ENCODE measurements at places on chromosomes 12 and 14.

DNA sequence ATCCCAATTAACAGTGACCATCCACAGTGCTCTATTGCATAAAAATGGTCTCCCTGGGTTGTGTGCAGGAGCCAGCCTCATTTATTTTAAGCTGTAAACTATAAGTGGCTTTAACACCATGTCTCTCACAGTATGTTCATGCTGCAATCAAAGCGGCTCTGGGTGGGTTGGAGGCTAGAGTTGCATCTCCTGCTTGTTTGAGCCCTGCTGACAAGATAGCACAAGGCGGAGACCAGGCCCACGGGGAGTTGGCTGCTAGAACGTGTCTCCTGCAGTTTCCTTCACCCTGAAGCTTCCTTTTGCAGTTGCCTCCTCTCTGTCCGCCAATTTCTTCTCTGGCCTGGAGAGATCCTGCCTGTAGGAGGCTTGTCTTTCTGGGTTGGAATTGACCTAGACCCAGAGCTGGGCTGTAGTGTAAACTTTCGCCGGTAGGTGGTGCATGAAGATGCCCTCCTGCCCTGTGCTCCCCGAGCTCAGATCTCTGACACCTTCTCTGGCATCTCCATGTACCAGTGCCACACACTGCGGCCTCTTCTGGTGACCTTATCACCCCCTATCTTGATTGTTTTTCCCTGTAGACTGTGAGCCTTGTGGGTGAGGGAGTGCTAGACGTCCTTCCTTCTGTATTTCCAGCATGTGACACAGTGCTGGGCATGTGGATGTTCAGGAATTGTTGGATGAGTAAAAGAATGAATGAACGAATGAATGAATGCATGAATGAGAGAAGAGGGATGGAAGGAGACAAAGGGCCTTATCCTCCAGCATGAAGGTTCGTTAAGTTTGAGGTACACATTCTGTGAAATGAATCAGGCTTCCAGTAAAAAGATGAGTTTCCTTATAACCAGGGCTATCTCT is 10.4 kb downstream of the OTUB2 start:
- peak; percentile 66 for DNase-seq

DNA sequence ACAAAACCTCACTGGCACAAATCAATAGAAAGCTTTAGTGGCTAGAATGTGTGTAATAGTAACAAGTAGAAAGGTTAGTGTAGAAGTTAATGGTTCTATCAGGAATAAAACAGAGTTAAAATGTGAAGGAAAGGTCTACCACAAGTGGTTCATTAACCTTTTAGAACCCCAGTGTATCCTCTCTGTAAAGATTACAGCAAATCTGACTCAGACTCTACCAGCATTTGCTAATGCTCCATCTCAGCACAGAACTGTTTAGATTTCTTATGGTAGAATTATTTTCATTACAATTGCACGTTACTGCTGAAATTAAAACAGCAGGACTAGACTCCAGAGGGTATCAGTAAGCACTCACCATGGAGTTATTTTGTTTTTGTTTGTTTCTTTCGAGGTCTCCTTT is 609.0 kb upstream of the LMO3 start:
- no peak for DNase-seq

DNA sequence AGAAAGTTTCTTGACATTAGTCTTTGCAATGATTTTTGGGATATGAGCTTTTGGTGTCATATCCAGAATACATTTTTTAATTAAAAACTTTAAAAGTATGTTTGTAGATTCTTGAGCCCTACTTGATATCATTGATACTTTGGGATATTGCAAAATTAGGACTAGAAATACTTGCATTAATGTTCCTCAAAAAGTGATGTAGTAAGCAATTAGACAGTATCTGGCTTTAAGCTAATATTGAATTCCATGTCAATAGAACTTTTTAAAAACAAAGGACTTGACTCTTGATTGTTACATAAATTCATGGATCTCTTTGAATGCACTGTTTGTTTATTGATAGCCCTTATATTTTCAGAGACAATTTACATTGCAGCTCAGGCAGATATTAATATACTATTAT is 15.6 kb downstream of the PEX5 start:
- DNase-seq, result no peak

DNA sequence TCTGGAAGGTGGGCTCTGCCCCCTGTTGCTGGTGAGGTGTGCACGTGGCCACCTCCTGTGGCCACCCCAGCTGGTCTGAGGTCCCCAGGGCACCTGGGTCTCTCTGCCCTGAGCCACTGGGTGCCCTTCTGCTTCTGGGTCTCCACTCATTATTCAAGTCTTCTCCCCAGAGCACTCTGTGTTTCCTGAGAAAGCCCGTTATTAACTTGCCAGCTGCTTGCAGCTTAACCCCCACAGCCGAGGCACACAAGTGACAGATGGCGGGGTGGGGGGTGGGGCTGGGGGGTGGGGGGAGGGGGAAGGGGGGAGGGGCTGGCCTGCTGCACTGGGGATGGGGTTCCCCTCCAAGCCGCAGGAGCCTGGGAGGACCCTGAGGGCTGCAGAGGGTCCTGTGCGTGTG is 40.5 kb downstream of the FBRSL1 start:
- DNase-seq, result no peak

GRCh38 chr14:97602438-97603117 is 805.4 kb downstream of the VRK1 start:
- DNase-seq, result peak; percentile 57

- DNase-seq, result no peak
Observed at GRCh38 chr12:111122458-111122878, 202.1 kb upstream of the MYL2 start.

DNA sequence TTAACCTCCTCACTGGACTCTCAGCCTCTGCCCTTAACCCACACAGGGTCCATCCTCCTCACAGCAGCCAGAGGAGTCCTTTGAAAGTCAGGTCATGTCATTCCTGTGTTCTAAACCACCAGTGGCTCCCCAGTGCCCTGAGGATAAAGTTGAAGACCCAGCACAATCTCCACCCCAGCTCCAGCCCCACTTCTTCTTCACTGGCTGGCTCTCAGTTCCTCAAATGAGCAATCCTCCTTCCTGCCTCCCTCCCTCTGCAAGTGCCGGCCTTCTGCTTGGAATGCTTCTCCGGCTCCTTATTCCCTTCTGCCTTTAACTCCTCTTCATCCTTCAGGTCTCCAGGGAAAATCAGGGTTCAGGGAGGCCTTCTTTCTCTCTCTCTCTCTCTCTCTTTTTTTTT is 32.0 kb upstream of the SPPL3 start:
- DNase-seq, result no peak

- DNase-seq, result no peak
Observed at GRCh38 chr12:98783420-98783819, 138.3 kb downstream of the APAF1 start.

GRCh38 chr12:68627673-68628319 is 17.1 kb downstream of the RAP1B start:
- no peak for DNase-seq

DNA sequence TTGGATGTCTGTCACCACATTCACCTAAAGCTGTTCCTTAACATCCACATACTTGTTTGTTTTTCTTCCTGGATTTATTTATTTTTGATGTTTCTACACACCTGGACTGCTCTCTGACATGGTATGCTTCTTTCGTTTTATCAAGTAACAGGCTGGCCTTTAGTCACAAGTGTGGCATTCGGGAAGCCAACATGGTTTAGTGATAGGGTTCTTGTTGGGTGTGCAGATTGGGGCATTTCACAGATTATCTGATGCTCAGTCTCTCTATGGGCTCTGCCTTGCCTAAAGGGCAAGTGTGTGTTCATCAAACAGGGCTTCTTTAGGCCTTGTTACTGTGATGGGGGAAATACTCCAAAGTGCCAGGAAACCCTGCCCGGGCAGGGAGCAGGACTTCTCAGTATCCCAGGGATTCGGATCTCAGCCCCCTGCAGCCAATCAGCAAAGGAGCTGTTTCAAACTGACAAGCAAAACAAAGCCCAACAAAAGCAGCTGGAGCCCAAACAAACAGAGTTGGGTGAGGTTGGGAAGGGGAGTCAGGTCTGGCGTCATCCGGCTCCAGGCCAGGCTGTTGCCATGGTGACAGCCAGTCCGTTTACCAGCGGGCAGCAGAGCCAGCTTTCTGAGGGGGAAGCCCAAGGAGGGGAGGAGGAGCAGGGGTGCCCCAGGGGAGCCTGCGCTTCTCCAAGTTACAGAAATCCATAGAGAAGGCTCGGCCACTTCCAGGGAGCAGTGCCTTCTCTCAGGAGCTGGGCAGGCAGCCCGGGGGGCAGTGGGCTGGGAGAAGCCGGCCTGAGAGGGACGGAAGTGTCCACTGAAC is 31.9 kb downstream of the FOS start:
- no peak for DNase-seq

GRCh38 chr14:23177181-23177580 is 6.3 kb downstream of the SLC7A8 start:
- no peak for DNase-seq

GRCh38 chr14:21015312-21015711 is 9.5 kb downstream of the NDRG2 start:
- DNase-seq, result no peak

DNA sequence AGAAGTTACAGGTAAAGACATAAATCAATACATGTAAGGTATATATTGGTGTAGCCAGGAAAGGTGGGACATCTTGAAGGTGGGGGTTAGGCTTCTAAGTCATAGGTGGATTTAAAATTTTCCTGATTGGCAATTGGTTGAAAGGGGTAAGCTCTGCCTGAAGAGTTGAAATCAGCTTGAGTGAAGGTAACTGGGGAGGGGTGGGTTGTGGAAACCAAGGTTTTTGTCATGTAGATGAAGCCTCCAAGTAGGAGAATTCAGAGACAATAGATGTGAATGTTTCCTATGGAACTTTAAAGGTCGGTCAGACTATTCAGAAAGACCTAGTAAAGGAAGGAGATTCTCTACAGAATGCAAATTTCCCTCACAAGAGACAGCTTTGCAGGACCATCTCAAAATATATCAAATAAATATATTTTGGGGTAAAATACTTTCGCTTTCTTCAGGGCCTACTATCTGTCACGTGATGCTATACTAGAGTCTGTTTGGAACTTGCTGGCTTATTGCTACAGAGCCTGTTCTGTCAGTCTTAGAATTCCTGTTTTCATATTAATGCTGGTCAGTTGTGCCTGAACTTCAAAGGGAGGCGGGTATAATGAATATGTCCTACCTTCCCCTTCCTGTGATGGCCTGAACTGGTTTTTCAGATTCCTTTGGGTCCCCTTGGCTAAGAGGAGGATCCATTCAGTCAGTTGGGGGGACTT is 20.6 kb upstream of the SPATA7 start:
- DNase-seq, result no peak

DNA sequence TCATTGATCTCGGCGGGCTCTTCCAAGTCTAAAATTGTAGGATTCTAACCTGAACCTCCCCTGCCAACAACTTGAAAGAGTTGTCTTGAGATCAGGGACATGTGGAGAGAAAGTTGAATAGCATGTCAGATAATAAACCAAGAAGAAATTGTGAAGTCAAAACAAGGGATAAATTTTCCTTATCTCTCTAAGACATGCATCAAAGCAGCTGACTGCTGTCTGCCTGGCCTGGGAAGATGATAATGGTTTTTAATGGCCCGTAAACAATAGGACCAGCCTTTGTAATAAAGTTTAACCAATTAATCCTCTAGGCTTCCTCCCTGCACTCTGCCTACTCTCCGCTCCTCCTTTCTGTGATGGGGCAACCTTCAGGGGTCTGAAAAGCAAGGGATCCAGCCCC is 67.9 kb downstream of the DPF3 start:
- DNase-seq, result no peak

GRCh38 chr12:52552055-52552454 is 890 bp downstream of the KRT71 start:
- no peak for DNase-seq

GRCh38 chr14:91957876-91958313 is 10.4 kb upstream of the FBLN5 start:
- DNase-seq, result no peak

- no peak for DNase-seq
Observed at GRCh38 chr12:65157091-65157490, 12.3 kb upstream of the LEMD3 start.

- no peak for DNase-seq
Observed at GRCh38 chr14:58822856-58823255, 185.1 kb downstream of the DACT1 start.

- peak; percentile 46 for DNase-seq
Observed at GRCh38 chr12:1592444-1593173, 1.8 kb downstream of the FBXL14 start.

DNA sequence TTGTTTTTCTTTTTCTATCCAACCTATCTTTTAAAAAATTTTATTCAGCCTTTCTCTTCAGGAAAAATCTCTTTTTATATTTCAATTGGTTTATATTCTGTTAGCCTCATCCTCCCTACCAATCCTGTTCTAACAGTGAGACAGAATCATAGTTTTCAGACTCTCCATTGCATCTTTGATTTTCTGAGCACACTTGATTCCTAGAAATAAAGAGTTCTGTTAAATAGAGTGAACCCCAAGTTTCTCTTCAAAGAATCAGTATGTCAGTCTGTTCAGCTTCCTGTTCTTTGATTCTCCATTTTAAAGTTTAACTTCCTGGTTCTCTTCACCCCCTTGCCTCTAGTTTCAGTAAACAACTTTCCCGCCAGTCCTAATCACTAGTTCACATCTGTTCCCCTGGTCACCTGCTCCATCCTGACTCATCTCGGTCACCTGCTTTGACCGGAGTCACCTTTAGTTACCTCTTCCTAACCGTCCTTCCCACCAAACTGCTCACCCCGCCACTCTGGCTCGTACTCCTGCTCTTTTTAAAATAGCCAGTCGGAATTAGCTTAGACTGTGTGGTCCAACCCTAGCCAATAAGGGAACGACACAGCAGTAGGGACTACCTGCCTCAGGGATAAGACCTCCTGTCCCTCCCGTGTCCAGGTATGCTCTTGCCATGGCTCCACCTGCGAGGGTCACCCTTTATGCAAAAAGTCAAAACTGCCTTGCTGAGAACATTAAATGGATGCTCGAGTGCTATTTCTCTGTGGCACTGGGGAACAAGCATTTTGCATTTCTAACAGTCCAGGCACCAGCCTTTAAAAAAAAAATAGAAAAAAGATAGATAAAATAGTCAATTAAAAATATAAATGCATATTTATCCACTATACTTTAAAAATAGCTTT is 48.4 kb downstream of the DDX51 start:
- DNase-seq, result no peak

DNA sequence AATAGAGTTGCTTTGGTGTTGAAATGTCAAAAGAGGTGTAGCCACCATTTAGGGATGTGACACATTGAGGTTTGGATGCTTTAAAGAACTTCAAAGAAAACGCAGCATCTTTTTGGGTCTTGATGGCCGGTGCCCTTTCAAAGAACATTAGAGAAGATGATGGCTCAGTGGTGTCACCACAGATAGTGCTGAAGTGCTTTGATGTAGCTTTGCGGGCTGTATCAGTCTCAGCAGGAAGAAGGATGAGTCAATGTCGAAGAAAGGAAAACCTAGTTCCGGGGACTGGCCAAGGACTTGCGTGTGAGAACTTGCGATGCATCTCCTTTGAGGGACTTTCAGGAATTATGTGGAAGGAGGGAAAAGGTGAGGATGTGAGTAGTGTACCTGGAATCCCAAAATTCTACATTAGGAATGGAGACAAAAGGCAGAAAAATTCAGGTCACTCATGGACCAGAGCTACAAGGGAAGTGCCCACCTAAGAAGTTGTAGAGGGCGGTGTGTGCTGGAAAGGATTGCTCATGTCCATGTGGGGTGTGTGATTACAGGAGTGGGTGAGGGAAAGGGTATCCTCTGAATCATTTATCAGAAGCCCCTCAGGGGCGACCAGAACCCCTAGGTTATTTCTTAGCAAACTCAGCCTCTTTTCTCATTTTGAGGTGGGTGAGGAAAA is 39.7 kb upstream of the GZMB start:
- no peak for DNase-seq

- no peak for DNase-seq
Observed at GRCh38 chr12:21472197-21472823, 29.1 kb downstream of the RECQL start.
